Non-pigmented ciliary epithelial cell (primary cell): ENCODE measurements at places on chromosomes 12 and 14.

DNA sequence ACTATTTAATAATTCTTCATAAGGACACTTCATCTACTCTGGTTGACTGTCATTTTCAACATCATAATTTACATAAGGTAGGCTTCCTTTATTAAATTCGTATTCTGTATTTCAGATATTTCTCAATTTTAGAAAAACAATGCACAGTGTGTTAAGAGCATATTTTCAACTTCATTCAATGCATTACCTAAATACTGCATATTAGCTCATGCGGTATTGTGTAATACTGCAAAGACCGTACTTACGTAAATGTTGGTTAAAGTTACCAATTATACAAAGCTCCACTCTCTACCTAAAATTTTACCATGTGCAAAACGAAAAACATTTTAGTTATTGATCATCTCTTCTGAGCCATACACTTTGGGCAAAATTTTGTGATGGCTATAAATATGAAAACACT is 62.8 kb downstream of the EXOC5 start:
- DNase-seq: no peak

GRCh38 chr14:58104808-58105207 is 47.2 kb downstream of the ARMH4 start:
- DNase-seq: peak; percentile 63

GRCh38 chr12:1810201-1810930 is 10.0 kb upstream of the LRTM2 start:
- no peak for DNase-seq

- DNase-seq: no peak
Observed at GRCh38 chr12:56454557-56454956, at the start of gene MIP. Gene MIP (minus strand): TSS chr12:56454657. CDS start chr12:56454613, 44 bp downstream.

GRCh38 chr12:91657032-91657431 is 474.4 kb upstream of the DCN start:
- DNase-seq: no peak

GRCh38 chr12:24605916-24606315 is 343.0 kb downstream of the BCAT1 start:
- no peak for DNase-seq

DNA sequence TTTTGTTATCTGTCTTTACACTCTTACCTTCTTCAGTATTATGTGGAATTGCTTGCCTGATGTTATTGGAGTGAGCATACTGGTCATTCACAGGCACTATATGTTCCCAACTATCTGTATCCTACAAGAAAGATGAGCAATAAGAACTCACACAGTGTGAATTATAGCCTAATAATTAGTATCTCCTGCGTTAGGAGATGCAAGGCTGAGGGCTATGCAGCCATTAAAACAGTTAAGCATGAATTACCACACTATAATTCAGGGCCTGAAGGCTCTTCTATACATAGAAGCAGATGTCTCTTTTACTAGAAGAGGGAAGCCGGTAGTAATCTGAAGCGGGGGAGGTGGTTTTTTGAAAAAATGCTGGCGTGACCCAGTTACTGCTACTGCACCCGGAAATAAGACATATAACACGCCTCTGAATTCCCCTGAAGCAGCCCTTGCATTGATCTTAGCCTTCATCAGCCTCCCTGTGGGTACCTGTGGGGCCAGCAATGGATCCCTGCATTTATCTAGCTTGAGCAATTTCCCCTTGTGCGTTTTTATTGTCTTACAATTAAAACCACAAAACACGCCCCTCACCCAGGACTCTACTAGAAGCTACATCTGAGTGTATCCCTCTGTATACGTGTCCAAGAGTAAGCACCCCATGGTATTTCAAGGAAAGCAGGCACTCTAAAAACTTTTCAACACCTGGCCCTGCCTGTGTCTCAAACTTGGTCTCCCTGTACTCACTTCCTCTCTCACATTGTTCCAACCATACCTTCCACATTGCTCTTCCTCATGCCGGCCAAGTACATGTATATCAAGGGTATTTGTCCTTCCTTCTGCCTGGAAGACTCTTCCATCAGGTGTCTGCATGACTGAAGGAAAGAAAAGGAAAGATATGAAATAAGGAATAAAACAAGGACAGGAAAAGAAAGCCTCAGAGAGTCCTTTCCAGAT is 210.9 kb upstream of the ARID2 start:
- DNase-seq: no peak

DNA sequence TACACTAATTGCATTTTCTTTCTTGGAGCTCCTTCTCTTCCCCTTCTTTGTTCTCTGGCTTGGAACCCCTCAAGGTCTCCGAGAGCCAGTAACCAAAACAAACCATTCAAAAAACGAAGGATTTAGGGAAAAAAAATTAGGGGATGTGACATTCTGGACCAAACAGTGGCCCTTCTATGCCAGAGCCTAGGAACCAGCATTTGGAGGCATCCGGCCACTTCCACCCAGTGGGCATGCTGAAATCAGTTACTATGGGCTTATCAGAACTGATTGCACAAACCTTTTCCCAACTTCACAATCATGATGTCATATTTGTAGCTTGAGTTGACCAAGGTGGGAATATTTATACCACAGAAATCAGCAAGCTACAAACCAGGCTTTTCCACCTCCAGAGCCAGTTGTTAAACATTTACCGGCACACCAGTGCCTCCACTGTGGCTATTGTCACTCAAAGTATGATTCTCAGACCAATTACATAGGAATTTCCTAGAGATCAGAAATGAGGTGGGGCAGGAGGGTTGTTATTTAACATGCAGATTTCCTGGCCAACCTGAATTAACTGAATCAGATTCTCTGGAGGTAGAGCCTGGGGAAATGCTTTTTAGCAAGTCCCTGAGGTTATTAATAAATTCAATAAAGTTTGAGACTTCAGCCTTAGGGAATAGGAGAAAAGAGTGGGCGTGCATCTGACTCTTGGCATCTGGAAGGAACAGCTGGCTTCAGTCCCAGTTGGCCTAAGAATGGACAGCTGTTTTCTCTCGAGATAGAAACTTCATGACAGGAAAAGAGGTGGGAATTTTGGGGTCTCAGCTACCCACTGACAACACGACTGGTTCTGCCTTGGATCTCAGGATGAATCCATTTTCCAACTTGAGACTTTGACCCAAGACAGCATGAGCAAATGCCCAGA is 273.9 kb downstream of the ZFP36L1 start:
- no peak for DNase-seq

DNA sequence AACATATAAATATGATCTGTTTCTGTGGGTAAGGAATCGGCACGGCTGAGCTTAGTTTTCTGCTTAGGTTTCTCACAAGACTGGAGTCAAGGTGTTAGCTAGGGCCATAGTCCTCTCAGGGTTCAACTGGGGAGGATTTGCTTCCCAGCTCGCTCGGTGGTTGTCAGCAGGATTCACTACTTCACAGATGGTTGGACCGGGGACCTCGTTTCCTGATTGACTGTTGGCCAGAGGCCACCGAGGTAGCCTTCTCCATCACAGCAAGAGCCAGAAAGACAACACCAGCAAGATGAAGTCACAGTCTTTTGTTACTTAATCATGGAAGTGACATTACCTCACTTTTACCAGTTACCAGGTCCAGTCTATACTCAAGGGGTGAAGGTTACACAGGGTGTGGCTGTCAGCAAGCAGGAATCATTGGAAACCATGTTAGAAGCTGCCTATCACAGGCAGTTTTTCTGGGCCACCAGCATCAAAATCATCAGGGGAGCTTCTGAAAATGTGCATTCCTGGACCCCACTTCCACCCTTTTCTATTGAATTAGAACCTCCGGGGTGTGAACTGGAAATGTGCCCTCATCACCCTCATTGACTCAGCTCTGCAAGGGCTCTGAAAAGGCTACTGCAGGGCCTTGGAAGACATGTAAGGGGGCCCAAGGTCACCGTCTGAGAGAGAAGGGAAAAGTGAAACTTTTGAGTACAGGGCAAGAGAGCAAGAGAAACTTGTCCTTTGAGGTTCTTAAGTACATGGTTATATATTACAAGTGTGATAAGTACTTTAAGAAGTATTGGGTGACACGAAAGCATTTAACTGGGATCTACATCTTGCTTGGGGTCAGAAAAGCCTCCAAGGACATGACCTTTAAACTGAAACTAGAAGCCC is 10.9 kb downstream of the COPS7A start:
- no peak for DNase-seq

DNA sequence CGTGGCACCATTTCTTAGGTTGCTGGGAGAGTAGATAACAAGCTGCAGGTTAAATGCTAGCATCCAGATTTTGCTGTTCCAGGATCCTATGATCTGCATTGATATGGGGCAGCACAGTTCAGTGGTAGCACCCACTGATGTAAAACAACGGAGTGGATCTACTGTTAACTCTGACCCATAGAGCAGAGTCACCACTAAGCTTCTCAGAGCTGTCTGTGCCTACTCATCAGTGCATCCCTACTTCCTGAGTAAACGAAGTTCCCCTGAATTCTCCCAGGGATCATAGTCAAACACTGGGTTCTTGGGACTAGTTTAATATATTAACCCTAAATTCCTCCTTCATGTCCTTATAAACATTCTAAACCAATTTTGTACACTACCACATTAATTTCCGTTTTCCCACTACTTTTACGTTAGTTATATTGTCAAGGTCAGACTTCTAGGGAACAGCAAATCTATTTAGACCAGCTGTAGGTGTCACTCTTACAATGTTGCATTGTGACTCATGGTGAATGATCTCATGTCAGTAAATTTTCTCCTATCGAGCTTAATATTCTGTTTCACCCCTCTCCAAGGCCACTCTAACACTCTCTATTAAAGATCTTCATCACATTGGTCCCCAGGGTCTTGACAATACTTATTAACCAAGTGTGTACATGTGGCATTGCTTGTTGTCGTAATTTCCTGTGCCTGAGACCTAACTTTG is 10.3 kb downstream of the RERGL start:
- DNase-seq: no peak

GRCh38 chr14:101907619-101908018 is 56.8 kb upstream of the DYNC1H1 start:
- no peak for DNase-seq

DNA sequence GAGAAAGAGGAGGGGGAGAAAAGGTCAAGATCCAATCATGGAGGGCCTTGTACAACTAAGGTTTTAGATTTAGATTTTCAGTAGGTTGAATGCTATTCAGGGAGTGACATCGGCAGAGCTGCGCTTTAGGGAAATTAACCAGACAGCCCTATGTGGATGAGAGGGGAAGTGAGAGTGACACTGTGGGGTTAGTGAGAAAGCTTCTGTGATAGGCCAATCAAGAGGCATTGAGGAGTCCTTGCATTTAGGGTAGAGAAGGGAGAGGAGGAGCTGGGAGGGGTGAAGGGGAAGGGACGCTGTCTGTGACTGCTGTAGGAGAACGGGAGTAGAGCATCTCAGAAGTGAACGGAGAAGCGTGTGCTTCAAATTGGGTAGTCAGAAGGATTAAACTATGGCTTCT is 3.4 kb downstream of the HSD17B6 start:
- no peak for DNase-seq

GRCh38 chr12:90745211-90745610 is 209.8 kb downstream of the CCER1 start:
- no peak for DNase-seq

GRCh38 chr14:74980731-74981461 is 21.8 kb upstream of the EIF2B2 start:
- DNase-seq: no peak

GRCh38 chr12:69102856-69103255 is 136.5 kb upstream of the CPSF6 start:
- no peak for DNase-seq

GRCh38 chr12:42237052-42237852 is 796 bp downstream of the YAF2 start:
- no peak for DNase-seq

- DNase-seq: no peak
Observed at GRCh38 chr12:113880326-113880725, 85.8 kb downstream of the RBM19 start.

GRCh38 chr14:96221841-96222240 is 17.2 kb downstream of the BDKRB2 start:
- no peak for DNase-seq

GRCh38 chr12:76542908-76543307 is 16.7 kb downstream of the OSBPL8 start:
- no peak for DNase-seq

DNA sequence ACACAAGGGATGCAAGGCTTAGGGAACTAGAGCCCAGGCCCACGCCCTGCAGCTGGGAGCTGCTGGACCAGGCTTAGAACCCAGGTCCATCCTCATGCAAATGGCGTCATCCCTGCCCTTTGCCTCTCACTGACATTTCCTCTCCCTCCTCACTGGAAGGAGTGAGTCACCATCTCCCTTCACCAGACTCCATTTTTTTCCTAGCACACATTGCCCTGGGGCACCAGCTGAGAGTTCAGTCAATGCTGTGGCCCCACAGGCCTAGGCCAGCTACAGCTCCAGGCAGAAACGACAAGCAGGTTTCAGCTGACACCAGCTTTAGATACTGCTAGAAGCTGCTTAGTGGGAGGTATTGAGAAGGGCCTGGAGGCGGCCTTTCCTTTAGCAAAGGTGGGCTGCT is 98.9 kb downstream of the RIMBP2 start:
- no peak for DNase-seq

- no peak for DNase-seq
Observed at GRCh38 chr12:110501399-110501751, 536 bp downstream of the VPS29 start.

DNA sequence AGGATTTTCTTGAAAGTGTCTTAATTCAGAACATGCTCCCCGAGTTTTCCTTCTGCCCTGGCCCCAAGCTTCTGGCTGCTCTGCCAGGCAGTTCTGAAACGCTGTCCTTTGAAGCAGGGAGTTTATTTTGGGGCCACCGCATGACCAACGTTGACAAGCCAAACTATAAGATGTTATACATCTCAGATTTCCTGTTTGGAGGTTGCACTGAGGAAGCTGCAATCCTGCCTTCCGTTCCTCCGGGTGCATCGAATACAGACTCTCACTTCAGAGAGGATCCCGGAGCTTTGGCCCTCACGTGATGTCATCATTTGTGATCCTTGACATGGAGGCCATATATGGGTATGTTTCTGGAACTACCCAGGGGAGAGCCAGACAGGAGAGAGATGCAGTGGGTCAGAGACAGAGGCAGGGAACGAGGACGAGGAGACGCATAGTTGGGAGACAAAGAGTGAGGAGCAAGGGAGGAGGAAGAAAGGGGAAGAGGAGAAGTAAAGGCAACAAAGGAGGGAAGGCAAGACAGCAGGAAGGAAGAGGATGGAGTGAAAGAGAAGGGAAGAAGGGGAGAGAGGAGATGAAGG is at the start of gene ASB2:
ASB2 (minus strand) TSS at position 94 of the 581 bp plus-strand sequence. CDS start 12,031 bp downstream, outside the sequence.
- DNase-seq: no peak

- no peak for DNase-seq
Observed at GRCh38 chr14:50371546-50371945, 25.1 kb downstream of the CDKL1 start.

DNA sequence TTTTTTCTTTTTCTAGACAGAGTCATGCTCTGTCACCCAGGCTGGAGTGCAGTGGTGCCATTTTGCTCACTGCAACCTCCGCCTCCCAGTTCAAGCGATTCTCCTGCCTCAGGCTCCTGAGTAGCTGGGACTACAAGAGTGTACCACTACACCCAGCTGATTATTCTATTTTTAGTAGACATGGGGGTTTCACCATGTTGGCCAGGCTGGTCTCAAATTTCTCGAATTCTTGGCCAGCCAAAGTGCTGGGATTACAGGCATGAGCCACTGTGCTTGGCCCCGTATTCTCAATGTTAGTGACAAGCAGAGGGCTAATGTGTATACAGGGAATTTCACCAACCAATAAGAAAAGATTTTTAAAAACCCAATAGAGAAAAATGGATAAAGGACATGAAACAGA is 8.4 kb downstream of the PLBD2 start:
- no peak for DNase-seq
